T follicular helper cell (primary cell): ENCODE measurements at places on chromosomes 6 and 20.

DNA sequence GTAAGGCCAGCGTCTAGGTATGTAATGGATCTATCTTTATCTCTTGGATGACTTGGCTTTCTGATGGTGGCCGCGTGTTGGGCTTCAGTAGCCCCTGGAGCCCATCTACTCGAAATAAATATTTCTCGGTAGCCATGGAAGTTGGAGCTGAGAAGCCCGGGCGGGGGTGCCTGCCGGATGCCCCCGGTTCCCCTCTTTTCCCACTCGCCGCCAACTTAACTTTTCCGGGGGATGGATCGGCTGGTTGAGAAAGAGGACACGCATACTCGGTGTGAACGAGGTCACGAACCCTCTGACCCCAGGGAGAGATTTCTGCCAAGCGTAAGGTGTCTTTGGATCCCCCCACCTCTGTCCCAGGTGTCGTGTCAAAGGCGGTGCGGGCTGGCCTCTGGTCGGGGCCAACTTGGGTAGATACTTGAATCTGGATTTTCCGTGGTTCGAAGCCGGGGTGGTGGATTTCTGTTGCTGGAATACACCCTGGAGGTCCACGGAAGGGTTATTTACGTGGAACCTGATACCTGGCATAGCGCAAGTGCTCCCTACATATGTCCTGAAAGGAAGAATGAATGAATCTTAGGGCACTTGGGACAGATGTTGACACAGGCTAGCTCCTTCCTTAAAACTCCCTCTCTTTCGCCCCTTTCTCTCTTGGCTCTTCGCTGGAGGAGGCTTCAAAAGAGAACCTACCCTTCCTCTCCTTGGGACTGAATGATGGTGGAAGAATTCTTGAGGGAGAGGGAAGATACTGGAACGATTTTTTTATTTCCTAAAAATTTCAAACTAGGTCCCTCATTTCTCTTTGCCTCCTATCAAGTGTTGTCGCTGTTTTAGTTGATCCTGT lies 996 bp downstream of the DOK5 start:
- no peak for DNase-seq

- no peak for DNase-seq
Measured at GRCh38 chr6:20252311-20252710, 40.0 kb upstream of the MBOAT1 start.

GRCh38 chr6:53794137-53794719 lies 577 bp upstream of the LRRC1 start:
- peak; percentile 55 for DNase-seq

GRCh38 chr20:56429502-56429901 lies 17.4 kb downstream of the CASS4 start:
- DNase-seq, result no peak

GRCh38 chr6:73418081-73418741 lies 23.6 kb downstream of the DDX43 start:
- no peak for DNase-seq

- no peak for DNase-seq
Measured at GRCh38 chr6:36241728-36242127, 28.1 kb upstream of the PNPLA1 start.

- no peak for DNase-seq
Measured at GRCh38 chr20:44651434-44651683, 140 bp downstream of the ADA start.

DNA sequence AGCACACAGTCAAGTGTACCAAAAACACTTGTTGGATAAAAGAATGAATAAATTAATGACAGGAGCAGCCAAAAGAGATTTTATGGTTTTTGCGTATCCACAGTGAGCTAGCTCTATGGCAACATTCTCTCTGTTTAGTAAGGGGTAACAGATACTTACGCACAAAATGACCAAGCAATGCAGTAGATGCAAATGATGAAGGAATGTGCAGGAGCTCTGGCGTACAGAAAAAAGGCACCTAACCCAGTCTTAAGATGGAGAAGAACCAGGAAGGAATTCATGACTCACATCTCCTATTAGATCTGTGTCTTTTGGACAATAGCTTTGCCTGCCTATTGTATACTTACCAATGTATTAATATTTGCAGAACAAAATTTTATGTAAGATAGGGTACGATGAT lies 191.9 kb upstream of the PREP start:
- no peak for DNase-seq

GRCh38 chr20:63978319-63979228 lies 868 bp downstream of the SAMD10 start:
- DNase-seq, result no peak

GRCh38 chr6:88705601-88706000 lies 257.8 kb downstream of the RNGTT start:
- DNase-seq, result no peak

DNA sequence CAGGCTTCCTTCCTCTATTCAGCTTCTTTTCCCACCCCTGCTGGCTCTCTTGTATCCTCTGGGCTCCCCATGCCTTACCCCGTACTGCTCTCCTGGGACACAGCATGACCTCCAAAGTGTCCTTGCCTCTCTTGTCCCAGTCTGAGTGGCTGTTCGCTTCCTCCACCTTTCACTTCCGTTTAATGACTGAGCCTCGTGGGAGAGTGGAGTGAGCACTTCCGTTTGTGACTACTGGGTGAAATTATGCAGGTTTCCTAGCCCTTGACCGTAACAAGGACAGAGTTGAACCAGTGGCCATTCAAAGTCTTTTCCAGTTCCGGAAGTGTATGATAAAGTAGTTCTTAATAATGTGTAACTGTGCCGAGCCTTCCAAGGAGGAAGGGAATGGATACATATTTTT lies 109.2 kb downstream of the ARID1B start:
- DNase-seq, result no peak
